ENCODE measurements at places on chromosomes 7 and 10. TPM values are rescaled to one million over a fixed set of nuclear protein-coding genes. Genes with fewer than 3 reads are reported as not detected.

HILPDA gene
- total RNA-seq: 51.8 TPM

OPALIN gene
- total RNA-seq: not detected

ABCA13 gene
- total RNA-seq: not detected

RBAK gene
- 11.7 TPM for total RNA-seq

CDCA7L gene
- 48.2 TPM for total RNA-seq

POU6F2 gene
- not detected for total RNA-seq

SFRP5 gene
- not detected for total RNA-seq

PRSS37 gene
- total RNA-seq: not detected

C10orf95 gene
- 0.33 TPM for total RNA-seq

NEURL1 gene
- total RNA-seq: 1.1 TPM

IMPDH1 gene
- total RNA-seq: 67.4 TPM

INSYN2A gene
- not detected for total RNA-seq

DPY19L1 gene
- 24.9 TPM for total RNA-seq
